ENCODE measurements at places on chromosomes 6 and 20. TPM values are rescaled to one million over a fixed set of nuclear protein-coding genes. Genes with fewer than 3 reads are reported as not detected.

DNA sequence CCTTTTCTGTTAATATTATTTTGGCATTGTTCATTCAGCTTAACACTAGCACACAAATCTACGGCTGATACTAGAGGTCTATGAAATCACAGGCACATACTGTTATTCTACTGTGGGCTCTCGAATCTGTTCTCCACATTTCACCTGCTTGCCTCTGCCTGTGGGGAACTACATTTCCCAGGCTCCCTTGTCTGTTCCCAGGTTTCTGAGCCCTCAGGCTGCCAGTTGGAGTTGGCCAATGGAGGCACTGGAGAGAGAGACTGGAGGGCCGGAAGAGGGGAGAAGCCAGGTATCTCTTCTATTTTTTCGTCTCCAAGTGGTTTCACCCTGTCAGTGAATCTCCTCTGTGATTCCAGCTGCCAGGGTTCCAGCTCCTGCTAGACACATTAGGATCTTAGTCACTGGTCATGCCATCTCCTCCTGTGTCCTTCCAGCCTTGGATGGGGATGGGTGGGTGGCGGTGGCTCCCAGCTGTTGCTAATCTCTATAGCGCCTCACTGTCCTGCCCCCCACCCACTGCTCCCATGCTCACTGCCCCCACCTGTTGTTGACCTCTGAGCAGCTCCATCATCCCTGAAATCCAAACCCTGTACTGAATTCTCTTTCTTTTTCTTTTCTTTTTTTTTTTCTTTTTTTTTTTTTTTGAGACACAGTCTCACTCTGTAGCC, 188.2 kb downstream of the LRFN2 start:
- no peak for DNase-seq

GLP1R gene
- polyA plus RNA-seq: 0.13 TPM

ABCC10 gene
- 13.9 TPM for polyA plus RNA-seq

DNA sequence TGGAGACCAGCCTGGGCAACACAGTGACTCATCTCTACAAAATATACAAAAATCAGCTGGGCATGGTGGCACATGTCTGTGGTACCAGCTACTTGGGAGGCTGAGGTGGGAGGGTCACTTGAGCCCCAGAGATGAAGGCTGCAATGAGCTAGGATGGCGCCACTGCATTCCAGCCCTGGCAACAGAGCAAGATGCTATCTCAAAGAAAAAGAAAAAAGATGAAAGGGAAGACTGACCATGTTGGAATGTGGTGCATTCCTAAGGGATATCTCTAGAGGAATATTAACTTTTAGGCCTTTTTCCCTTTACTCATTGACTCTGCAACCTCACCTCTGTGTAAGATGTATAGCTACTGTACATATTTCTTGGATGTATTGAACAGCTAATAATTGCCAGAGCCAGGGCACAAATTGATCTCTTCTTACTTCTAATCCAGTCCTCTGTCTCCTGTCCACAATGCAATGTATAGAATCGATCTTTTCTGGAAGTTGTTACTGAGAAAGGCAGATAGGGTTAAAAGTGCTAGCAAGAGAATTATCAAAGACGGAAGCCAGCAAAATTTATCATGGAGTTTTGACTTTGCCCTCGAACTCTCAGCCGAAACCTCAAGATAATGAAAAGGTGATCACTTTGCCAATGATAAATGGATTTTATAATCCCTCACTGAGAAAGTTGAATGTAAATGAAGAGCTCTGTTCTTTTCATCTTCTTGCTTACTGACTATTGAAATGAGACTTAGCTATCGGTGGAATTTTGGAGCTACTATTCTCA, 46.3 kb downstream of the GCNT2 start:
- DNase-seq: no peak

CD24 gene
- polyA plus RNA-seq: 30.4 TPM

GRCh38 chr20:35595901-35596300, 19.7 kb upstream of the SPAG4 start:
- no peak for DNase-seq

PRICKLE4 gene
- 2.8 TPM for polyA plus RNA-seq

DNA sequence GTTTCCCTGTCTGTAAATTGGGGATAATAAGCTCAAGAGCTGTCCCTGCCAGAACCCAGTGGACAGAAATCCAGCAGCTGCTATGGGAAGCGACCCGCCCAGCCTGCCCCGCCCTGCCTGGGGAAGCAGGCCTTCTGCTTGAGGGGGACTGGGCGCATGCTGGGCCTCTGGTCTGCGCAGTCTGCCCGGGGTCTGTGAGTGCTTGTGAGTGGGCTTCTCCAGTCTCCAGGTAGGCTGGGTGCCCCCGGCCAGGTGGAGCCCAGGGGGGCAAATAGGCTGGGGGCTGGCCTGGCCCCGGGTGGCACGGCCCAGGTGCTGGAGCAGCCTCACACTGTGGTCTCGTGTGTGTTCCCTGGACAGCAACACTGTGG, 648 bp upstream of the RBBP8NL start:
- DNase-seq: no peak

DNA sequence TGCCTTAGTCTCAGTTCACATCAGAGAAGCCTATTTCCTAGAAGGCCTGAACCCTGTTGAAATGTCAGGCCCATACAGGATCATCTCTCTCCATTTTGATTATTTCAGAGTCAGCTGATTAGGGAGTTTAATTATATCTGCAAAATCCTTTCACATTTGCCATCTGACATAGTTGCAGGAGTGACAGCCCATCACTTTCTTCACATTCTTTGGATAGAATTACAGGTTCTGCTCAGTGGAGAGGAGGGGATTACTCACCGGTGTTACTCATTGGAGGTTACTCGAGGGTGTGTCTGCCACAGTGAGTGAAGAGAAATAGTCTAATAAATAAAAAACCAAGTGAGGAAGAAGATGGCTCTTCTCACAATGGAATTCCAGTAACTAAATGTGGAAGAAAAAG, 216.8 kb downstream of the TMEM242 start:
- DNase-seq: peak; percentile 41

DNA sequence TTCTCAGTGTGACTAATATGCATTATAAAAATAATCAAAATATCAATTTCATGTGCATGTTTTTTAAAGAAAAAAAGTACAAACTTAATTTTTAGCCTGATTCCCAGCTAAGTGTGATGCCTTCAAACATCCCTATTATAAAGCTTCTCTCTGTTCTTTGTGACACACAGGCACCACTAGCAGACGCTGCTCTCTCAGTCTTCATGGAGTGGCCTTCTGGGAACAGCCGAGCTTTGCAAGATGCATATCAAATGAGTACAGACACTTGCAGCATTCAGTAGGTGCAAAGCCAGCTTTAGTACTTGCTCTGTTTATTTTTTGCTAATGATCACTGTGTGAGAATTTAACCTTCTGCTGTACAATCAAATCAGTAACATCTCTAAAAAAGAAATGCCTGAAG, 340.0 kb downstream of the ADGRB3 start:
- peak; percentile 15 for DNase-seq

SLC35D3 gene
- 0.21 TPM for polyA plus RNA-seq

DNA sequence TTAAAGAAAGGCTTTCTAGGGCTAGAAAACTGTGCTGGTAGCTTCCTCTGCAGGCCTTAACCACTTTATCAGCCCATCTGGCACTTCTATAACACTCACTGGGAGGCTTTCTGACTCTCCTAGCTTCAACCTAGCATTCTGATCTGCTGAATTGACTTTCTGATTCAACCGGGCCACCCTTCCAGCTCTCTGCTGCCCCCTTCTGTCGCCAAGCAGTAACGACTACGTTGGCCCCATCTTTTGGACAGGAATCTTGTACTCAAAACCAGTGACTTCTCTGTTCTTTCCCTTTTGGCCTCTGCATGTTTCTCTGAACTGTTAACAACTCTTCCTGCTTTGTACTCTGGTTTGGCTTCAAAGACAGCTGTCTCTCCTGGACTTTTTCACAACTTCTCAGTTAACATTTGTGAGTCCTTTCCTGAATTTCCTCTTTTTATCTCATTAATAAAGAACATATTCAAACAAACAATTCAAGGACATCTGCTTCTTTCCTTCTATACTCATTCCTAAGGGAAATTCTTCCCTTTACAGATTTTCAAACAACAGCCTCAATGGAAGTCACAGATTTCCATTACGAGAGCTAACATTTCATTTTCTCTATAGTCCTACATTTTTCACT, 43.9 kb upstream of the FAM135A start:
- DNase-seq: peak; percentile 44

PDE7B gene
- polyA plus RNA-seq: 8.5 TPM

DACT2 gene
- polyA plus RNA-seq: 2.9 TPM

RUNX2 gene
- 3.0 TPM for polyA plus RNA-seq

KIF13A gene
- 34.8 TPM for polyA plus RNA-seq

- no peak for DNase-seq
Observed at GRCh38 chr6:150088481-150089154, 19.7 kb upstream of the ULBP3 start.

DNA sequence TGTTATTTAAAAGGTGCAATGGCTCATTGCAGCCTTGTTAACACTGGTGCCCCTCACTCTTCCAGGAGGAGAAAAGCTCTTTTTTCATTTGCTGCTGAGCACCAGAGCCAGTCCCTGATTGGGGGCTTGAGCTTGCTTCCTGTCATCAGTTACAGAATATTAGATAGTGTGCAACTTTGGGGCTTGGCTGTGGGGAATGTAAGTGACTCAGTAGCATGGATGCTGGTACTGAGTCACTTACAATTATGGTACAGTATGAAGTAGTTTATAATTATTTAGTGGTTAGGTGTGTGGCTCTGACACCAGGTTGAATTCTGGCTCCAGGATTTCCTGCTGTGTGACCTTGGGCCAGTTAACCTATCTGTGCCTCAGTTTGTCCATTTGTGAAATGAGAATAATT, 37.6 kb downstream of the ANKS1A start:
- DNase-seq: no peak

DNA sequence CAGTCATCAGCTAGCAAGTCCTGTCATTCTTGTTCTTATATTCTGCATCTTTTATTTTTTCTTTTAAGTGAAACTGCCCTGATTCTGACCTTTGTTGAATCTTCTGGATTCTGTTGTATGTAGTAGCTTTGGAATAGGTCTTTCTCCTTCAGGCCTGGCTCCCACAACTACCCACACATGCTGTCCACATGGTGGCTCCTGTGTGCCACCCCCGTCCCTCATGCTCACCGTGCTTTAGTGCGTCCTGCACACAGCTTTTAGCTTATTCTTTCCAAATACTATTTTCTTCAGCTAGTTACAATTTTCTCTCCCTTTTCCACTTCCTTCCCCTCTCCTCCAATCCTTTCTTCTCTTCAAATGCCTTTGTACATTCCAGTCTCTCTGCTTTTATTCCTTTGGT, 61.8 kb downstream of the CTNNBL1 start:
- DNase-seq: no peak

DNA sequence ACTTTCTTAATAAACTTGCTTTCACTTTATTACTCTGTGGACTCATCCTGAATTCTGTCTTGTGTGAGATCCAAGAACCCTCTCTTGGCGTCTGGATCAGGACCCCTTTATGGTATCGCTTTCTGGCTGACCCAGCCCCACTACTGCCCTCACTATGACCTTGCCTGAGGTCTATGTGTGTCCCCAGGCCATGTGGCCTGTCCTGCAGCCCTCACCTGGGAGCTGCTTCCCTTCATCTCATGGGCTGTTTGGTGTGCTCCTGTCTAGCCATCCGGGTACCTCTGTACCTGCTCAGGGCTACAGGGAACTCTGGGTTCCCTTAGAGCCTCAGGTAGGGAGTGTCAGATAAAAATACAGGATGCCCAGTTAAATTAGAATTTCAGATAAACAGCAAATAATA, 94.5 kb downstream of the SCP2D1 start:
- no peak for DNase-seq

BACH2 gene
- 4.1 TPM for polyA plus RNA-seq

PCED1A gene
- 29.4 TPM for polyA plus RNA-seq

GRCh38 chr20:41173791-41174341, 36.5 kb downstream of the PLCG1 start:
- DNase-seq: no peak

Measured in muscle of back (tissue), 13 donors.